T follicular helper cell (primary cell): ENCODE measurements at places on chromosomes 5 and 9.

DNA sequence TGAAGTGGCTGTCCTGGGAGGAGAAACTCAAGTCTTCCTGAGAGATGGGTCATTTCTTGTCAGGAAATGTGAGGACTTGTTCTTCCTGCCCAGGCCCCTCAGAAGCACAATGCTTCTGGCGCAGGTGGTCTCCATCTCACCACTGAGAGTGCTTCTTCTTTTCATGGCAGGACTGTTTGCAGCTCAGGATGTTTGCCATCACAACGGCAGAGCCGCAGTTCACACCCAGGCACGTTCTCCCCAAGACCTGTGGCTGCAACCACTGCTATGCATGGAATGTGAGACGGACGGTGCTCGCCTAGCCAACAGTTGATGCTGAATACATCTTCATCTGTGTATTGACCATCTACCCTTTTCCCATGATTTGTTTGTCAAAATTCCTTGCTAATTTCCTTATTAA, 216.3 kb downstream of the GADD45G start:
- DNase-seq = no peak

- DNase-seq = no peak
Measured at GRCh38 chr9:137434498-137435380, 6.4 kb downstream of the ENTPD8 start.

- no peak for DNase-seq
Measured at GRCh38 chr9:113293285-113293878, 9.8 kb downstream of the RNF183 start.

GRCh38 chr5:1323803-1324173, 21.1 kb downstream of the CLPTM1L start:
- DNase-seq = no peak

DNA sequence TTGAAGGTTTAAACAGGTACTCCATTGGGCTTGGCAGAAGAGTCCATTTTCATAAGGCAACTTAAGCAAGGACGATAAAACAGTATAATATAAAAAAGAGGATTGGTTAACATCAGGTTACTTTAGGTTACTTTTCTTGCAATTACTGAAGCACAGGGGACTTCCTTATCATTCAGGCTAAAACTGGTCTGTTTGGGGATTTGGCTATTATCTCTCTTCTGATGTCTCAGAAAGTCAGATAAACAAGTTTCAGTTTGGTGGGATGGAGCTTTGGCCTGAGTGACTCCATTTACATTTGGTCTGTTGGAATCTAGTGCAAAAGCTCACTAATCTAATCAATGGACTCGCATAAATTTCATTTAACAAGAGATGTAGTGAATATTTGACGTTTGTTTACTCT, 8.0 kb downstream of the GAPT start:
- no peak for DNase-seq

DNA sequence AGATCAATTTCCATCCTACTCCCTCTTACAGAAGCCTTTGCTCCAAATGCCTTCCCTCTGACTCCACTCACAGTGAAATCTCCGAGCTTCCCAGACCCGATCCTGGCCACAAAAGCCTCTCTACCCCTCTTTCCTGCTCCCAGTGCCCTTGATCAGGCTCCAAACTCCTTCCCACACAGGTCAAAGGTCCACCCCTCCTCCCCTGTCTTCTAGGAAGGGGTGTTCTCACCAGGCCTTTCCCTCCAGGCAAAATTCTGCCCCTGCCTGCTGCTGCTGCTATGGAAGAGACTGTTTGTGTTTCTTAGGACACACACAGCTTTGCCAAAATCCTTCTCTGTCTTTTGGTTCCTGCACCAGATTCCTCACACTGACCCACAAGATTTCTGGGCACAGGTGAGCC, 85.8 kb upstream of the ALDH1A1 start:
- no peak for DNase-seq

GRCh38 chr5:142749321-142749720, 20.9 kb upstream of the ARHGAP26 start:
- no peak for DNase-seq

DNA sequence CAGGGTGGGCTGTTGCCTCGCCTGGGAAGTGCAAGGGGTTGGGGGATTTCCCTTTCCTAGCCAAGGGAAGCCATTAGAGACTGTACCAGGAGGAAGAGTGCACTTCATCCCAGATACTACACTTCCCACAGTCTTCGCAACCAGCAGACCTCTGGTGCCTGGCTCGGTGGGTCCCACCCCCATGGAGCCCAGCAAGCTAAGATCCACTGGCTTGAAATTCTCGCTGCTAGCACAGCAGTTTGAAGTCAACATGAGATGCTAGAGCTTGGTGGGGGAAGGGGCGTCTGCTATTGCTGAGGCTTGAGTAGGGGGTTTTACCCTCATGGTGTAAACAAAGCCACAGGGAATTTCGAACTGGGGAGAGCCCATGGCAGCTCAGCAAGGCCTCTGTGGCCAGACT, 586.4 kb downstream of the HTR1A start:
- no peak for DNase-seq

- DNase-seq = no peak
Measured at GRCh38 chr5:168651648-168652047, 72.5 kb upstream of the PANK3 start.

DNA sequence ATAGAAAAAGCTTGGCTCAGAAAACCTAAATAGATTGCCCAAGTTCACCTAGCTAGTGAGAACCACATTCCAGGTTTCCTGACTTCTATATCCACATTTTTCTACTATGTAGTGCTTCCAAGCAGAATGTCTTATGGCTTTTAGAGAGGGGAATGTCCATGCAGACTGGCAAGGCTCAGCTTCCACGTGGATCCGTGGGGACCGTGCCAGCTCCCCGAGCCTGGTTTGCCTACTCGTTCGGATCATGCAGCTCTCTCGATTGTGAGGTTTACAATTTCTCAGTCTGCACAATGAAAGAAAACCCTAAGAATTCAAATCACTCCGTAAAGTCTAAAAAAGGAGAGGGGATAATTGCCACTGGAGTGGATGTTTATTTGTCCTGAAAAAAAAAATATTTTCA, 256.5 kb upstream of the NR4A3 start:
- no peak for DNase-seq

DNA sequence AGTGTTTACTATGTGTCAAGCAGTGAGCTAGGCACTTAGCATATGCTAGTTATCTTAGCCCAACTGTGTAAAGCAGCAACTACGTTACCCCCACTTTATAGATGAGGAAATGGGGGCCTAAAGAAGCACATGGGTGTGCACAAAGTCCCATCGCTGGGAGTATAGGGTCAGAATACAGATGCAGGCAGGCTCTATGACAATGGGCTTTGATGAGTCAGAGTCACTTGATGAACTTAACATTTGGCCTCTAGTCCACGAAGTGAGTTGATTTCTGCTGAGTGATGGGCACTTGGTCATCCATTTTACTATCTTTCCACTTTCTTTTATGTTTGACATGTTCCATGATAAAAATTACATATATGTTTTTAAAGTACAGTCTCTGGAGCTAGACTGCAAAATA, 204.3 kb downstream of the TRIM32 start:
- no peak for DNase-seq
